Natural killer cell (primary cell): ENCODE measurements at places on chromosomes 5 and 9.

GRCh38 chr5:74007193-74007592 is 381.2 kb downstream of the ARHGEF28 start:
- no peak for DNase-seq

- no peak for DNase-seq
These were observed 33.1 kb downstream of the GRAMD2B start for GRCh38 chr5:126456217-126456820.

- DNase-seq, result no peak
These were observed 42.4 kb upstream of the TJP2 start for GRCh38 chr9:69131682-69132081.

DNA sequence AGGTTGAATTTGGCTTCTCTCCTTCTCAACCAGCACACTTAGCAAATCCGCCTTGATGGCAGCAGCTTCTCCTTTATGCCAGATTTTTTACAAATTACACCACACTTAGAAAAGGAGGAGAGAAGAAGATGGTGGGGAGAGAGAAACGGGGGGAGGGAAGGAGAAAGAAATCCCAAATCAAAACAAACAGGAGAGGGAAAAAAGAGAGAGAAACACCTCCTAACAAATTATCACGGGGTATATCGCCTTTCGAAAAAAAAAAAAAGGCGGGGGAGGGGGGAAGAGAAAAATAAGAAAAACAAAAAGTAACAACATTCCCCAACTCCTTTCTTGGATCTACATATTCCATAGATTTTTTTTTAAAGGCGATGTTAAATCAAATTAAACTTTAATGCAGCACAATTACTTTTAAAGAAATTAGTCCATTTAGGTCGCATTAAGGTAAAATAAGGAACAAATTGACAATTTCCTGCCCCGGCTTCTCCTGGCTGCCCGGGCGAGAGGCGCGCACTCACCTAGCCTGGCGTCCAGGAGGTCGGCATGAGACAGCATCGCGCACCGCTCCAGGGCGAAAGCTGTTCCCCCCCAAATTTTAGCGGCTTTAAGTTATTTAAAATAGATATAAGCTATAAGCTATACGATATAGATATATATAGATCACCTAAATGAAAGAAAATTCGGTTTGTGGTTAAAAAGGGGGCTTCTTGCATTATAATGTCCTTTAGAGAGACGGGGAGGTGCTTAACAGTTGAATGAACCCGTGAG is at the start of gene OTP:
TSS of gene OTP (minus strand) at position 716 of the 765 bp plus-strand sequence. CDS start at position 552, 164 bp downstream.
- no peak for DNase-seq
